ENCODE measurements at places on chromosomes 4 and X. TPM values are rescaled to one million over a fixed set of nuclear protein-coding genes. Genes with fewer than 3 reads are reported as not detected.
A peak's percentile ranks its signal among the peaks of the same experiment; 100 is the strongest.

Gene BANK1
- total RNA-seq, result 1.8 TPM

Gene MSX1
- 14.5 TPM for total RNA-seq

- no peak for DNase-seq
Observed at GRCh38 chr4:158291334-158292055, 81.2 kb downstream of the TMEM144 start.

DNA sequence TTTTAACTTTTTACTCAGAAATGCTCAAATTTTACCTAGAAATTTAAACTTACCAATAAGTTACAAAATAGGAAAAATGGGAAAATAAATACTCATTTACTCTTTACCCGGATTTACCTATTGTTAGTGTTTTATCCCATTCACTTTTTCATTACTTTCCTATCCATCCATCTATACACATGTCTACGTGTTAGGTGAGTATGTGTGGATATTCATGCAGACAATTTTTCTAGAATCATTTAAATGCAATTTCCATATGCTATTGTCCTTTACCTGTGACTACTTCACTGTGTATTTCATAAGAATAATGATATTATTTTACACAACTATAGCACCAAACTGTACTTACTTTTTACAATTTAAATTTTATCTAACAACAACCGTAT lies 896.6 kb upstream of the INTU start:
- DNase-seq, result no peak

DNA sequence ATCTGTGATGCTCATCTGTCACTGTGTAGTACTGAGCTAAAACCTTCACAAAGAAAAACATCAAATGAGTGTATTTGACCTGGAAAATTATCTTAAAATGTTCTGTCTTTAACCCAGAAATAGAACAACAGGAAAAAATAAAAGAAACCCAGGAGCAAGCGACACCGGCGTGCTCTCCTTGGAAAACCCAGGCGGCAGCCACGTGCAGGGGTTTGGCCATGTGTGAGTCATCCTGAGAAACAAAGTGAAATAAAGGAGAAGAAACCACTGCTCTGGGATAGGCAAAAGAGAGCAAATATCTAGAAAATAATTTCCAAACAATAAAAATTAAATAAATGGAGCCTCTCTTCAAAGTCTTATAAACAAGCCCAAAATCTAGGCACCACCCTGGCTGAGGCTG lies 20.0 kb upstream of the TMEM128 start:
- no peak for DNase-seq

Gene ZBED1
- total RNA-seq, result 33.5 TPM

Gene SMIM10
- total RNA-seq, result 13.5 TPM

DNA sequence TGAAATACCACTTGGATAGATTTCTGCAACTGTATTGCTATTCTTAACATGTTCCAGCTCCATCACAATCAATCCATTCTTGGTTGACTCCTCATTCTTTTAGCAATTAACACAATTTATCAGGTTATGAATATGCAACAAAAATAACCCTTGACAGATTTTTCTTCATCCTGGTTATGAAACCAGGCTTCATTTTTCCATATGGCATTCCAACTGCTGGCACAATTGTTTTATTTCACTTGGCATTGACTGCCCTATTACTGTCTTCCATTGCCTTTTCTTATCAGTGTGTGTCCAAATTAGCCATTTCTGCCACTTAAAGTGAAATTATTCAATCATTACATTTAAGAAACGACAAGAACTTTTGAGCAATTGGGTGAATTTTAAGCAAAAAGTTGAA lies 388.8 kb upstream of the EPHA5 start:
- DNase-seq, result no peak

DNA sequence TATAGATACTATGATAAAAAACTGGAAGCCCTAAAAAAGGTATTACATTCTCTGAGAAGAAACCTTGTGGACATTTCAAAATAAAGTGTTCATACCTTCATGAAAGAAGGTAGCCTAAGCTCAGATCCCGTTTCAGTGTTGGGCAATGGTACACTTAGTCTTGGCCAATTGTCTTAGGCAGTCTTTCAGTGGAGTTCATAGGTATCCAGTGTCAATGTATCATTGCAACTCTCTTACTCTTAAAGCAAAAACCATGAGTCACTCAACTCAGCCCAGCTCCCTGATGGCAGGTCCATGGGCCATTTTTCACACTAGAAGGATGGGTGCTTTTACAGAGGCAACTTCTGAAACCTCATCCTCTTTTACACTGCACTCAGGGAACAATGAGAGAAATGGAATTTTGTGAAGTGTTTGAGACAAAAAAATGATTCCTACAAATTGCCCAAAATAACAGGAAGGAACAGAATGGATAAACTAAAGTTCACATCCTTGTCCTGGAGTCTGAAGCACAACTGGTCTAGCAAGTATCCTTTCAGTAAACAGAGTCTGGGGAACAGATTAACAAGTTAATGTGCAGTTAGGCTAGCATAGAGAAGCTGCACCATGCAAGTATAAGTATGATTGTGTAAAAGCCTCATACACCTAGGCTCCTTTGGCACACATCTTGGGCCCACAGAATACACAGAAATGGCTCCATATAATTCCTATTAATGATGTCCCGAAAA lies 7.0 kb upstream of the ZNF827 start:
- DNase-seq, result no peak

GRCh38 chr4:13635286-13635799 lies 7.8 kb upstream of the BOD1L1 start:
- DNase-seq, result no peak

GRCh38 chr4:7430368-7430964 lies 4.3 kb downstream of the PSAPL1 start:
- DNase-seq, result peak; percentile 68

Gene CENPVL2
- total RNA-seq, result not detected

Gene MFAP3L
- 10.1 TPM for total RNA-seq

GRCh38 chr4:128615197-128615596 lies 194.3 kb upstream of the JADE1 start:
- no peak for DNase-seq

GRCh38 chrX:28398342-28398741 lies 188.9 kb upstream of the IL1RAPL1 start:
- no peak for DNase-seq

Gene SPIN2A
- 1.5 TPM for total RNA-seq

- no peak for DNase-seq
Observed at GRCh38 chr4:36187723-36188333, 56.5 kb downstream of the ARAP2 start.

Gene CORIN
- total RNA-seq, result 0.52 TPM

Gene ATP7A
- total RNA-seq, result 14.9 TPM

DNA sequence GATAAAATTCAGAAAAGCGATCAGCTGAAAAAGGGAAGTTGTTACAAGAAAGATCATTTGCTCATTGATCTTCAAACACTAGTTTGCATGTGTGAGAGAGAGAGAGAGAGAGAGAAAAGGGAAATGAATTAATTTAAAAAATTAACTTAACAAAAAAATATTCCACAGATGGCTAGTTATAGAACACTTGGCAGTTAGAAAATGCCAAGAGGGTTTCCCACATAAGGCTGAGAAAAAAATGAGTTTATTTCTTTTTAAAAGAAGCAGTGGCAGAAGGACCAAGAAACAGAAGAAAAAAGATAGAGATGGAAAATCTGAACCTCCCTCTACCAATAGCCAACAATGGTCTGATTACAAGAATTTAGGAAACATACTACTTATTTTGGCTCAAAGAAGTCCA lies 47.1 kb downstream of the FGF13 start:
- DNase-seq, result no peak

- DNase-seq, result no peak
Observed at GRCh38 chrX:123223409-123223808, 39.3 kb downstream of the GRIA3 start.

DNA sequence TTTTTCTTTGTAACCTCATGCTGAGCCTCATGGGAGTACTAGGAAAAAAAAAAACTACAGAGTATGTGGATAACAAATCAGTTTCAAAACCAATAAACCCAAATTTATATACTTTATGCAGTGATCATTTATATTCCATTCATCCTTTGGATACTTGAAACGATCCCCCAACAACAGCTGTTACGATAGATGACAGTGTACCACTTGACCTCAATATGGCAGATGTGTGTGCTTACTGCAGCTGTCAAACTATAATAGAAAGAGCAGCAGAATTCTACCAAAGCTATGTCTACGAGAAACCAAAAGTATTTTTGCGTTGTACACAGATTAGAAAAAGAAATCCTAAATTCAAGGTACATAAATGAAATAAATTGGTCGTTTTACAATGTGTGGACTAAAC lies 337.8 kb downstream of the PDGFC start:
- DNase-seq, result no peak

- DNase-seq, result no peak
Observed at GRCh38 chr4:6225469-6225868, 25.1 kb upstream of the JAKMIP1 start.

DNA sequence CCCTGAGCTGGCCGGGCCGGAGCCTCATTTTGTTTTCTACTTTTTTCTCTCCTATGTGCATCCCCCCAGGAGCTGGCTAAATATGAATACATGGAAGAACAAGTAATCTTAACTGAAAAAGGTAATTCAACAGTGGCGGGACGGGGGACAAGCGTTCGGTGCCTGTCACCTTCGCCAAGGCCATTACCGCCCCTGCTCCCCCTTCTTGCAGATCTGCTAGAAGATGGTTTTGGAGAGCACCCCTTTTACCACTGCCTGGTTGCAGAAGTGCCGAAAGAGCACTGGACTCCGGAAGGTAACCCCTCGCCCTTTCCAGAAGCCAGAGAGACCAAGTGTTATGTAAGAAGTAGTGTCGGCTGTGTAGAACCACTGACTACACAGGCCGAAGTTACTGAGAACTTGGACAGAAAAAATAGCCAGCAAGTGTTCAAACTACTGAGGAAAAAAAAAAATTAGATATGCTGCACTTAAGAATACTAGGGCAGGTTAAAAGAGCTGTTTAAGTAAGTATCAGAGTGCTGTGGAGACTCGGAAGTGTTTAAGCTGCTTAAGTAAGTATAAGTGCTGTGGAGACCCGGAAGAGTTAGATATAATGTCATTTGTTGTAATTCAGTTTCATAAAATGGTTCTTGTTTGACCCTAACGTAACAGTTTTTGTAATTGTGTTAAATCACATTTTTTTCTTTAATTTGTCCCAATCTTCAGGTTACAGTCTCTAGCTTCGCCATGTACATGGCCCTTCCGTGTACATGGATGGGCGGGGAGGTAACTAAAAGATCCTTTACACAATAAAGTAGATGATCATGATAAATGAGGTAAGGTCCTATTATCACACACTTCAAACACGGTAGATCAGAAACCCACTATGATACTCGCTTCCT lies 856 bp downstream of the SAT1 start:
- DNase-seq, result no peak

Gene SLIT2
- total RNA-seq, result 119 TPM

Gene CLCN4
- 3.8 TPM for total RNA-seq

DNA sequence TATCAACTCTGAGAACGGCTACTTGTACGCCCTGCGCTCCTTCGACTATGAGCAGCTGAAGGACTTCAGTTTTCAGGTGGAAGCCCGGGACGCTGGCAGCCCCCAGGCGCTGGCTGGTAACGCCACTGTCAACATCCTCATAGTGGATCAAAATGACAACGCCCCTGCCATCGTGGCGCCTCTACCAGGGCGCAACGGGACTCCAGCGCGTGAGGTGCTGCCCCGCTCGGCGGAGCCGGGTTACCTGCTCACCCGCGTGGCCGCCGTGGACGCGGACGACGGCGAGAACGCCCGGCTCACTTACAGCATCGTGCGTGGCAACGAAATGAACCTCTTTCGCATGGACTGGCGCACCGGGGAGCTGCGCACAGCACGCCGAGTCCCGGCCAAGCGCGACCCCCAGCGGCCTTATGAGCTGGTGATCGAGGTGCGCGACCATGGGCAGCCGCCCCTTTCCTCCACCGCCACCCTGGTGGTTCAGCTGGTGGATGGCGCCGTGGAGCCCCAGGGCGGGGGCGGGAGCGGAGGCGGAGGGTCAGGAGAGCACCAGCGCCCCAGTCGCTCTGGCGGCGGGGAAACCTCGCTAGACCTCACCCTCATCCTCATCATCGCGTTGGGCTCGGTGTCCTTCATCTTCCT lies 2.7 kb downstream of the PCDH10 start:
- peak; percentile 45 for DNase-seq

- DNase-seq, result no peak
Observed at GRCh38 chr4:81030981-81031791, 678 bp downstream of the BMP3 start.

DNA sequence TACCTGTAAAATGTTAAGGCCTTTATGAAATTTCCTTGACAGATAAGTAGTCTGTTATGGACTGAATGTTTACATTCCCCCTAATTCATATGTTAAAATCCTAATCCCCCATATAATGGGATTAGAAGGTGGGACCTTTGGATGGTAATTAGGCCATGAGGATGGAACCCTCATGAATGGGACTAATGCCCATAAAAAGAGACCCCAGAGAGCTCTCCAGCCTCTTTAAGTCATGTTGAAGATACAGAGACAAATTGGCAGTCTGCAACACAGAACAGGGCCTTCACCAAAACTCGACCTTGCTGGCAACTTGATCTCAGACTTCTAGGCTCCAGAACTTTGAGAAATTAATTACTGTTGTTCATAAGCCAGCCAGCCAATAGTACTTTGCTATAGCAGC lies 1344.5 kb upstream of the PCDH7 start:
- no peak for DNase-seq

- DNase-seq, result no peak
Observed at GRCh38 chr4:113086172-113086695, 36.8 kb downstream of the ANK2 start.

DNA sequence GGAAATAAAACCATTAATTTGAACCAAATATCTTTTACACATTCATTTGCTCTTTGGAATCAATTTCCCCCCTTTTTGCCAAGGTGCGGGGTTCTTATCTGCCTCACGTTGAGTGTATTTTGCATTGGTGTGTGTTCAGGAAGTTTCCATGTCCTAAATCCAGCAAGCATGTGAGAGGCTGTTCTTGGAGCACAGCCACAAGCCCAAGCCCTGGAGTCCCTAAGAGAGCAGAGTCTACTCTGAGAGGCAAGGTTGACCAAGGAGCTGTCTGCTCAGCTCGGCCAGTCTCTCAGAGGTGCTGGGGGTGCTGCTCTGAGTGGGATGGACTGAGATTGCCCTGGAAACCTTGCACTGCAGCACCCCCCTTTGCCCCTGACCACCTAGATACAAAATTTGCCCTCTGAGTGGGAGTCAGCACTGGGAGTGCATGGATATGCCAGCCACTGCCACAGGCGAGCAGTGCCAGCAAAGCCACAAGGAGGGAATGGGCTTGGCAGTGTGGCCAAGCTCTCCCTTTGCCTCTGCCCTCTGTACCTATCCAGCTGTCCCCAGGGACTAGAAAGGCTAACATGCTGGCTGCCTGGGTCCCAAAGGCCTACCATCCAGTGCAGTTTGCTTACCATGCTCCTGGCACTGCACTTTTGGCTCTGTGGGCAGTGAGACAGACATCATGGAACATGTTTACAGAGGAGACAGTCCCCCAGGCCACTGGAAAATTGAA lies 20.5 kb upstream of the FAM193A start:
- DNase-seq, result peak; percentile 67

DNA sequence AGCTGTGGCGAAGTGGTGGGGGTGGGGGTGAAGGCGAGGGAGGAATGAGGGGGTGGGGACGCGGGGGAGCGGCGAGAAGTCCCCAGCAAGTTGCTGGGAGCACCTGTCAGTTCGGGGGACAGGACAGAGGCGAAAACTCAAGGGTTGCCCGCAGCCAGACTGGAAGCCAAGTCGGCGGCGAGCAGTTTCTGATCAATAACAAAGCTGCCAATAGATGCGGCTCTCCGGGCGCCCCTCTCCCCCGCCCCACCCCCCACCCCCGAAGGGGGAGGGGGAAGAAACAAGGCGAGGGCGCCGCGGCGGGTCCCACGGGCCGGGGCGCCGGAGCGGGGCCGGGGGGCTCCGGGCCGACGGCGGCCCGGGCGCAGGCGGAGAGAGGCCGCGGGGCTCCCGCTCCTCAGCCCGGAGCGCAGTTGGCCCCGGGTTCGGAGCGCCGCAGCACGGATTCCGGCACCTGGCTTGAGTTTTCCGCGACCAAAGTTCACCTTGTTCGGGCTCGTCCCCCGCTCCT lies 379 bp downstream of the PDGFC start:
- DNase-seq, result peak; percentile 55

All from aorta (tissue), 5 donors.